ENCODE measurements at places on chromosomes 3 and 15.

GRCh38 chr15:45535486-45536042, 13.0 kb upstream of the SLC30A4 start:
- no peak for DNase-seq

- DNase-seq: no peak
Measured at GRCh38 chr3:78497767-78498166, 1270.0 kb downstream of the ROBO1 start.

- no peak for DNase-seq
Measured at GRCh38 chr3:5079761-5080160, 42.3 kb upstream of the ARL8B start.

GRCh38 chr15:59687836-59688235, 1.3 kb downstream of the BNIP2 start:
- no peak for DNase-seq

- DNase-seq: no peak
Measured at GRCh38 chr3:112463250-112463649, 36.0 kb downstream of the BTLA start.

DNA sequence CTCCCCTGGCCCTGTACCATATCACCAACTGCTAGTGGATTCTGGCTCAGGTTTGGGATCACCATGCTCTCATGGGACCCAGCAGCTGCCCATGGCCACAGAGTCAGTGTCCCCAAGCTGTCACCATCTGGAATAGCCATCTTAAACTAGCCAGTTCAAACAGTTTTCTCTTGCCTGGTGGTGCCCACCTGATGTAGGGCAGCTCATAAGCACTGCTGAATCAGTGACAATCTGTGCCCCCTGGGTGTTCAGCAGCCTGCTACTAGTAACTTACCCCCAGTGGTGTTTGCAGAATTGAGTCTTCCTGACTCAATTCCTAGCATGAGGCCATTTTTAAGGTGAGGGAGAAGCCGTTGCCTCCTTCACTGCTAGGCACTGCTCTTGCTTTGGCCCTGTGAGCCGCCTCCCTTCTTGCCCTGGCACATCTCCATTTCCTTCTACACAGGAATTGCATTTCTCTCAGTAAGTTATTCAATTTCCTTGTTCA, 7.9 kb downstream of the RPSA start:
- peak; percentile 45 for DNase-seq

- peak; percentile 94 for DNase-seq
Measured at GRCh38 chr15:89472785-89473256, 23.6 kb downstream of the RHCG start.

DNA sequence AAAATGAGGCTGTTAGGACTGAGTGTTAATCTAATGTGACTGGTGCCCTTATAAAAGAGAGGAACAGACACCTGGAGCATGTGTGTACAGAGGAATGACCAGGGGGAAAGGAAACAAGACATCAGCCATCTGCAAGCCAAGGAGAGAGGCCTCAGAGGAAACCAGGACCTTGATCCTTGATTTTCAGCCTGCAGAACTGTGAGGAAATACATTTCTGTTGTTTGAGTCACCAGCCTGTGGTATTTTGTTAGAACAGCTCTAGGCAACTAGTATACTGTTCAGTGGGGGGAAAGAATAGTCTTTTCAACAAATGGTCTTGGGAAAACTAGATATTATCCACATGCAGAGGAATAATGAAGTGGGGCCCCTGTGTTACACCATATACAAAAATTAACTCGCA, 80.6 kb downstream of the CCR1 start:
- DNase-seq: no peak

- DNase-seq: no peak
Measured at GRCh38 chr3:124999317-124999716, 56.5 kb downstream of the HEG1 start.

GRCh38 chr3:124951511-124952281, 17.1 kb upstream of the MUC13 start:
- no peak for DNase-seq

GRCh38 chr3:4670352-4670751, 177.2 kb downstream of the ITPR1 start:
- DNase-seq: peak; percentile 52

DNA sequence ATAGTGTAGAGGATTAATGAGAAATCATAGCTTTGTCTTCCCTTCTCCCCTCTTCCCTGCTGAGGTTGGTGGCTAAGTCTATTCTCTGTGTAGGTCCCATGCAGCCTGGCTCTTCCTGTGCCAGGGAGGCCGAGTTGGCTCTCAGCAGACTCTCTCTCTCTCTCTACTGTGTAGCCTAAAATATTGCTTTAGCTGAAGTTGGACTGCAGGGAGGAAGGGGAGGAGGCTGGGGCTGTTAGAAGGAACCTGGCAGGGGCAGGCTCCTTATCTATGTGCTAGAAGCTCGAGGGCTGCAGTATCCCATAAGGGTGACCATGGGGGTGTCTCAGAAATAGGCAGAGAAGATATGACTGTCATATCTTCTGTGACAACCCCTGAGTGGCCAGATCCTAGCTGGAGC, 160.8 kb downstream of the EPHB1 start:
- no peak for DNase-seq

GRCh38 chr15:35306361-35306981, 221.4 kb upstream of the NANOGP8 start:
- no peak for DNase-seq

DNA sequence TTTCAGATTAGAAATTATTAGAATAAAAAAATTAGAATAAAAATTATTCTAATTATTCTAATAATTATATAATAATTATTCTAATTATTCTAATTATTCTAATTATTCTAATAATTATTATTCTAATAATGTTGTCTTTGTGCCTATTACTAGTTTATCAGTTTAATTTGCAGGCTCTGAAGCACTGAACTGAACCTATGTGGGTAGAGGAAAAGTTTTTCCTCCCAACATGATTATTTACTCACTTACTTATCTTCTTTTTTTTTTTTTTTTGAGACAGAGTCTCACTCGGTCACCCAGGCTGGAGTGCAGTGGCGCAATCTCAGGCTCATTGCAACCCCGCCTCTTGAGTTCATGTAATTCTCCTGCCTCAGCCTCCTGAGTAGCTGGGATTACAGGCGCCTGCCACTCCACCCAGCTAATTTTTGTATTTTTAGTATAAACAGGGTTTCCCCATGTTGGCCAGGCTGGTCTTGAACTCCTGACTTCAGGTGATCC, 39.7 kb upstream of the C15orf39 start:
- DNase-seq: no peak

- DNase-seq: peak; percentile 45
Measured at GRCh38 chr3:24684506-24685023, 189.9 kb upstream of the THRB start.

GRCh38 chr3:173743516-173743915, 346.0 kb downstream of the NLGN1 start:
- no peak for DNase-seq

GRCh38 chr15:40528801-40529200, 36.0 kb downstream of the CCDC32 start:
- DNase-seq: no peak

DNA sequence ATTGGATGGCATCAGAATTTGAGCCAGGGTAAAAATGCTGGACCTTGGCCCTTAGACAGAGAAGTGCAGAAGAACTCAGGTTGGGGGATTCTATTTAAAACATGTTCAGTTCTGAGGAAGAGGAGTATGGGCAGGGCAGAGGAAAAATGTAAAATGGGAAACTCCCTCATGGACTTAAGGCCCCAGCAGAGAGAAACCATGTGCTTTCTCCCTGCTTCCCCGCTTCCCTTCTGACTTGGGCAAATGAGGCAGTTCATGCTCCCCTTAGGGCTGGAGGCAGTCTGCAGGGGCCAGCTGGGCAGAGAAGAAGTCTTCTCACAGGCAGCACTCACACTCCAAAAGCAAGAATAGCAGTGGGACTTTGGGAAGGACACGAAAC, 9.9 kb upstream of the NUDT16 start:
- DNase-seq: no peak

DNA sequence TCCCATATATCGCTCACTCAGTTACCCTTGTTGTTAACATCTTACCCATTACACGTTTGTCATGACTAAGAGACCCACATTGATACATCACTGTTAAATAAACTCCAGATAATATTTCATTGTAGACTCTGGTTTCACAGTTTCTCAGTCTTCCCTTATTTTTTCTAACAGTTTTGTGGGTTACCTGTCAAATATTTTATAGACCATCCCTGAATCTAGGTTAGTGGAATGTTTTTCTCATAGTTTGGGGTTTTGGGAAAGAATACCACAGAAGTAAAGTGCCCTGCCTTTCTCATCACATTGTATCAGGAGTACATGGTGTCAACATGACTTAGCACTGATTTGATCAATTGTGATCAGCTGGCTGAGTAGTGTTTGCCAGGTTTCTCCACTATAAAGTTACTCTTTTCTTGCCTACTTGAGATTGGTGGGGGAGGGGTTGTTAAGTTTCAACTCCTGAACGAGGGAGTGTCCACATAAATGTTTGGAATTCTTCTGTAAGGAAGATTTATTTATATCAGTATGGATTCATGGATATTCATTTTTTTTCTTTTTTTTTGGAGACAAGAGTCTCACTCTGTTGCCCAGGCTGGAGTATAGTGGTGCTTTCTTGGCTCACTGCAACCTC, 25.9 kb downstream of the RNF111 start:
- no peak for DNase-seq

GRCh38 chr3:57872606-57873005, 116.5 kb downstream of the SLMAP start:
- DNase-seq: no peak

GRCh38 chr15:40389824-40390595, 7.5 kb downstream of the KNSTRN start:
- no peak for DNase-seq

DNA sequence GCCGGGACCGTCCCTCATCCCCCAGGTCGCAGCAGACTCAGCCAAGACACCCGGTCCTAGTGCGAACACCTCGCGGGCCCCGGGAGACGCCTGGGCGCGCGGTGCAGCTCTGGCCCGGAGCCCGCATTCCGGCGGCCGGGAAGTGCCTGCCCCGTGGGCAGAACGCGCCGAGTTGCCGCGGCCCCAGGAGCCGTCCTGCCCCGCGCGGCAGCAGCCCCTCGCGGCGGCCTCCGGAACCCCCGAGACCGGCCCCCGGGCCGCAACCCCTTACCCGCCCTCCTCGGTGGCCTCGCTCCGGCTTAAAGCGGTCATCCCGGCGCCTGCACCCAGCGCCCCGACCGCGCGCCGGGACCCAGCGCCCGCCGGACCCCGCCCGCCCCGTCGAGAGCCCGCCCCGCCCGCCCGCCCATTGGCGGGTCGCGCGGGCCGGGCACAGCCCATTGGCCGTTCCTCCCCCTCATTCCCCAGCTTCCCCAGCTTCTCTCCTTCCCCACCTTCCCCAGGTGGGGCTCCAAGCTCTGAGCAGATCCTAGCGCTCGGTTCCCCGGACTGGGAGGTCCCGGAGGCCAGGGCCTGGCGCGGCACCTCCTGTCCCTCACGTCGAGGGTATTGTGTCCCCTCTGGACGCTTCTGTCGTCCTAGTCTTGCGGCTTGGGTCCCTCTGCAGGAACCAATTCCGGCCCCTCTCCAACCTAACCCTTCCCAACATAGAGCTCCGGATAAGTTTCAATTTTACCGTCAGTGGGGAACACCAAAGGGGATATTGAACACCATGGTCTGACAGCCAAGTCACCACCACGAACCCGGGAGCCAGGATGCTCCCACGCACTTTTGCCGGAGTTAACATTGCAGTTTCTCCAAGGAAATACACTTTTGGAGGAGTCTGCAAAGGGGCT, at the start of gene GRAMD2A:
TSS of gene GRAMD2A (minus strand) at position 328 of the 896 bp plus-strand sequence.
- DNase-seq: peak; percentile 88

DNA sequence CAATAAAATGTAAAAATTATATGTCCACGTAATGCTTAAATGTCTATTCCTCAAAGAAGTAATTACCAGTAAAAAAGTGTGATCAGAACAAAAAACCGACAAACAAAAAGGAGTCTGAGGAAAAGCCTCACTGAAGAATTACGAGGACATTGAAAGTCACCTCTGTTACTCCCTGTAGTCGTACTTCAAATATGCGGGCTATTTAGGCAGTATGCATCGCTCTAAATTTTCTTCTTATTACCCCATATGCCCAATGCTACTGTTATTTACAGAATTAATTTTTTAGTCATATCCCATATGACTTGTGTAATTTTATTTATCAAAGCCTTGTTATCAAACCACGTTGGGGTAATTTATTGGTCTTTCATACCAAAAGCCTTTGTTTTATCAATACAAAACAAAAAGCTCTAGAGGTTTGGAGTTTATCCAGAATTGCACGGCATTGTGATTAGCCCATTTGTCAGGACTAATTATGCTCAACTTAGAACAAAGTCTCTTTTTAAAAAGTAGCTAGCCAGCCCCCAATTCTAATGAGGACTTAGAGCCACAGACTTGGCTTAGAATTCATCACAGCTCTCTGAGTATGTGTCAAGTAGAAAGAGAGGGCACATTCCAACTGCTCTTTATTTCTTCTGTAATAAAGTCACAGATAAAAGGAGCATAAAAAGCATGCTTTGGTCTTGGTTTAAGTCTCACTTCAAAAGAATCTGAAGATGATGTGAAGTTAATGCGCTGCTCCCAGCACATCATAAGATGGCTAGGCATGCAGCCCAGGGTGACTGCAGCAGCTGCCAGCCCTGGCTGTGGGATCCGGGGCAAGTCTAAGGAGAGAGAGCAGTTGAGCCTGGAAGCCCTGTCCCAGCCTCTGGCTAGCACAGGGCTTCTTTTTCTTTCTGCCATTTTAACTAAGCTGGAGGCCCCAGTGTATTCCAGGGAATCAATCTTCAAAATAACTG, 521.0 kb downstream of the GABRG3 start:
- no peak for DNase-seq

DNA sequence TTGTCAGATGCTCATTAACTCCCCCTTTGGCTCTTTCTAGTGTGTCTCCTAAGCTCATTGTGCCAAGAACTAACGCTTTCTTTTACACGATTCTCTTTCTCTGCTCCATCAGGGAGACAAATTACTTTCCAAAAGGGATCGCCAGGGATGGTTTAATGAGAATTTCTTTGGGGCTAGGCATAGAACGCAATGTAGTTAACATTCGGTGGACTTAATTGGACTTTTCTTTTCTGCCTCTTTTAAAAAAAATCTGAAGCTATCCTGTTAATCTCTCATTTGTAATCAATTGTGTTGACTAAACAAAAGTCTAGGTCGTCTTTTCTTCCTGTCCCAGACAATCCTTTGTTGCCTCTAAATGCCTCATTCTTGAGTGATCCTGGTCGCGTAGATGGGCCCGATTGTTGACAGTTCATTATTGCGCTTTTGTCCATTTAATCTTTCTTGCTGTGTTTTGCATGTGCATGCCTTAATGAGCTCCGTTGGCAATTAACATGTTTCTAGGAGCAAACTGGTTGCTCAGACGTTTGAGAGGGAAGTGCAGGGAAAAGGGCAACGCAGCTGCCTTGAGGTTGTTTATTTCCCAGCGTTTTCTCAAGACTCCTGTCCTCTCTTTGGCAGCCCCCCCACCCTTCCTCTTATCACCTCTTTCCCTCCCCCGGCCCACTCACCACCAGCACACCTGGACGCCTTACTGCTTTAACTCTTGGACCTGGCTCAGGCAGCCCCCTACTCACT, 7.8 kb downstream of the FEZF2 start:
- peak; percentile 29 for DNase-seq

Data from H9 (cell line).